RWPE1 (cell line): ENCODE measurements at places on chromosomes 2 and 18.

DNA sequence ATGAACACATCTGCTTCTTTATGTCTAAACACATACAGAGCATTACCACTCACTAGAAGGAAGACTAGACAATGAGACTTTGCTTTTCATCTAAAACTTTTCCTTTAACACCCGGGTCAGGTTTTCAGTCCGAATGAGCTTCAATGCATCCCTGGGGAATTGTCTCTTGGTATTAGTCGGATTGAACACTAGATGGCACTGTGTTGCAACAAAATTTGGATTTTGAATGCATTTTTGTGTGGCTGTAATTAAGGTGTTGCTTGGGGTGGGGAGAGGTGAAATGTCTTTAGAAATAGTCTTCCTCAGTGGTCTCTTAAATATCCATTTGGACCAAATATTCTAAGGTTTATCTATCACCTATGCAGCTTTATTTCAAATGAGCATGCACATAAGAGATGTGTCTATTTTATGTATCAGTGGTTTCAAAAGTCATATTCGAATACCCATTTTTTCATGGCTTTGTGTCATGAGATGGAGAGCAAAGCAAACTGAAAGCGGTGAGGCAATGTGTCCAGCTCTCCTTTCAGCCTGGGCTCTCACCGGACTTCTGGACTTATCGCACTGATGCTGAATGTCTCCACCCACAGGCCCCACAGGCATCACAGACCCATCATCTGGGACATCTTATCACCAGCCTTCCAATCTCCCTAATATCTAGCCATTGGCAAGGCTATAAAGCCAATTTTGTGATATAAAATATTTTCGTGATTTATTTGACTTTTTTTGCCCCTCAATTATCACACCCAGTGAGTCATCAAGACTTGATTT is 510.3 kb downstream of the RNF144A start:
- DNase-seq = peak; percentile 49

DNA sequence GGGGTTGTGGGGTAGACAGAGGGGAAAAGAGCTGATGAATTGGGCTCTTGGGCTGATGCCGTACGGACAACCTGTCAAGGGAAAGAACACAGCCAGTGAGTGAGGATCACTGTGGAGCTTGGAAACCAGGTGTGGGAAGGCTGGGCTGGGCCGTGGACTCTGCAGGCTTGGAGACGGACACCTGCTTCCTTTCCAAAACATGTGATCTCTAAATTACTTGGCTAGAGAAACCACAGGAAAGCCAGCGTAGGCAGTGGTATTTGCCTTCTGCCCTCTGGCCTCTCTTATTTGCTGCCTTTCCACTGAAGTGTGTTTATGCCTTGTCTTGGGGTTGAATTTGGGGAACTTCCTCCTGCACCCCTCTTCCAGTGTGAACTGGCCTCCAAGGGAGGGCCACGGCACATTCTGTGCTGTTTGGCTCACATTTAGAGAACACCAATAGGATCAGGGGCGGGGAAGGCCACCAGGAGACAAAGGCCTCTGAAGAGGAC is 267.7 kb downstream of the PRKCE start:
- no peak for DNase-seq

GRCh38 chr2:100291152-100291970 is 30.9 kb downstream of the LONRF2 start:
- DNase-seq = peak; percentile 75

- DNase-seq = no peak
Observed at GRCh38 chr2:149068996-149069888, 30.7 kb downstream of the LYPD6B start.

GRCh38 chr2:74911061-74911460 is 47.4 kb upstream of the POLE4 start:
- no peak for DNase-seq

- no peak for DNase-seq
Observed at GRCh38 chr2:228624733-228625132, 443.2 kb upstream of the SPHKAP start.

DNA sequence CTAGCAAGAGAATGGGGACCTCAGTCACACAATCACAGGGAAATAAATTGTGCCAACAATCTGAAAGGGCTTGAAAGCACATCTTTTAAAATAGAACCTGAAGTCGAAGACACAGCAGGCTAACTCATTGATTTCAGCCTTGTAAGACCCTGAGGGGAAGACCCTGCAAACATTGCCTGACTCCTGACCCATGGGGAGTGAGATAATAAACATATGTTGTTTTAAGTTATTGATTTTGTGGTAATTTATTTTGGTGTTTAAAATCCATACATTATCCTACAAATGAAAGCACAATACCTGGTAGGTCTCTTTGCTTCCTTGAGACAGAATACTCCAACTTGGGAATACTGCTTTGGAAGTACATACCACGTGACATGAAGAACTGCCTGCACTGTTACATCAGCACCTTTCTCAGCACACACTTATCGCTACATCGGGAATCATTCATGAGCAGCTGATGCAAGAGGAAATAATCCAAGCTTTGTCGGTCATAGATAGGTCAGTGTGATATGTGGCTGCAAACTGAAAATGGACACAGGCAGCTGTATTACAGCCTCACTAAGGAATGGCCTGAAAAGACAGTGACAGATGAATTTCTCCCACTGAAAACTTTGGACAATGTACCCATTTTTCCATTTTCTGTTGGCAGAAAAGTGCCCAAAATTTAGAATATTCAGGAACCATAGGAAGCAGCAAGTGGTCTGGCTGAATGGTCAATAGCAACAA is 494.5 kb upstream of the MAP2 start:
- DNase-seq = no peak

- no peak for DNase-seq
Observed at GRCh38 chr2:191187105-191187829, 36.5 kb upstream of the STAT4 start.

- DNase-seq = peak; percentile 57
Observed at GRCh38 chr2:46296216-46296839, 879 bp upstream of the EPAS1 start.

DNA sequence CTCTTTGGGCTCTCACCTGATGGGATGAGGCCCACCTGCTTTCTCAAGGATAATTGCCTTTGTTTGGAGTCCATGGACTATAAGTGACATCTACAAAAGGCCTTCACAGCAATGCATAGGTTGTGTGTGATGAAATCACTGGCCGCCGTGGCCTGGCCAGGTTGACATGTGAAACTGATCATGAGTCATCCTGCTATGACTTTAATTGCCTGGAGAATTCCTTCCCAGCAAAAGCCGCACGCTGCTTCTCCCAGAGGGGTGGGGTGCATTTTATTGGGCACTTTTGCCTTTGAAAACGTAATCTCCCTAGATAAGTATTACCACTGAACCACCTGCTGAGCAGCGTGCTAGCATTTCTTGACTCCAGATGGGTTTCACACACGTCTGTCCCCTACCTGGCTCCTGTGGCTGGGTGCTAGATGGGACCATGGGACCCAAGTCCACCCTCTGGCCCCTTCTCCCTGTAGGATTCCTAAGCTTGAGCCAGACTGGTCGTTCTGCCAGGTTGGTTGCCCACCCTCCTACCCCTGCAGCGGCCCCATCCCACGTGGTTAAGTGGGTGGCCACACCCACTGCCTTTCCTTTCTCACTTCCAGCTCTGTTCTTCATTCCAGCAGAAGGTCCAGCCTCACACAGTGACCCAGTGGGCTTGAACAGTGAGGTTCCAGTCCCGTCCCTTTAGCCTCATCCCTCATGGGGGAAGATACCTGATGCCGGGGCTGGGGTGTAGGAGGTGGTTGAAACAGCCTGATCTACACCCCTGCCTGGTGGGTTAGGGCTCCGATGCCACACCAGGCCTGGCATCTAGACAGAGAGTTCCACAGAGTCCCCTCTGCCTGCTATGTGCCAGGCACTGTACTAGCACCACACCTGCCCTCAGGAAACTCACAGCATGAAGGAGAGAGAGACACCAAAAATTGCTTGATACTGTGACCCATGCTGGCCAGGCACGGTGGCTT is 89.6 kb downstream of the GBX2 start:
- peak; percentile 89 for DNase-seq
